GM13976 (cell line): ENCODE measurements at places on chromosomes 12 and 14.

GRCh38 chr14:29191092-29191491 is 424.5 kb downstream of the FOXG1 start:
- no peak for DNase-seq

GRCh38 chr12:11884116-11884515 is 186.6 kb upstream of the BCL2L14 start:
- DNase-seq: no peak

GRCh38 chr14:63759456-63759855 is 31.6 kb upstream of the SGPP1 start:
- peak; percentile 48 for DNase-seq

GRCh38 chr14:67541448-67542387 is 8.6 kb downstream of the PLEKHH1 start:
- no peak for DNase-seq

DNA sequence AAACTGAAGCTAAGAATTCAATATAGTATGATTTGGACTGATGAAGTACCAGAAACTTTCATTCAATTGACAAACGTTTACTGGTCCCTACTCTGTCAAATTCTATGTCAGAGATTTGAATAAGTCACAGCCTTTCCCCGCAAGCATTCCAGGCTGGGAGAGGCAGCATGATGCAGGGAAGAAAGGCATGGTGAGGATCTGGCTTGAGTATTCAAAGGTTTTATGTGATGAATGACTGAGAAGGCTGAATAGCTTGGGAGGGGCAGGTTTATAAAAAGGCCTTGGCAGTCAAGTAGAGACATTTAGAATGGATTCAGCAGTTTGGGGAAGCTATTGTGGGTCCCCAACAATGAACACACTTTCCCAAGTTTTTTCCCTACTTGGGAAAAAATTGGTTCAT is 431.8 kb downstream of the DPF3 start:
- no peak for DNase-seq

- no peak for DNase-seq
Observed at GRCh38 chr14:50007123-50007903, 109.1 kb downstream of the VCPKMT start.

GRCh38 chr14:53779301-53779700 is 177.3 kb downstream of the BMP4 start:
- DNase-seq: no peak

- no peak for DNase-seq
Observed at GRCh38 chr12:1994429-1995143, 9.7 kb downstream of the DCP1B start.

DNA sequence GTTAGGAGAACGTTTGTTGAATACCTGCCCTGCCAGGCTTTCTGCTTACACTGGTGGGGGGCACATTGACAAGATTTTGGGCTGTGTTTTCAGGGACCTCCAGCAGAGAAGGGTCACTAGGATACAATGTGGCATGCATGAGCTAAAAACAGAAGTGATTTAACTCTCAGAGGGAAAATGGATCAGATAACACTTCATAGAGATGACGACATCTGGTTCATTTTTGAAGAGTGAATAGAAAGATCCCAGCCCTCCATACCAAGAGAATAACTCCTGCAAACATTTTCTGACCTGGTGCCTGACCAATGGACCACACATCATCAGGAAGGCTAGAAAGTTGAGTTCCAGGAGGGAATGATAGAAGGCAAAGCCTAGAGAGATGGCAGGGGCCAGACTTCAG is 33.7 kb downstream of the CKB start:
- no peak for DNase-seq

GRCh38 chr12:54239620-54240019 is 40.3 kb downstream of the CBX5 start:
- no peak for DNase-seq

- no peak for DNase-seq
Observed at GRCh38 chr12:44716711-44717110, 159.4 kb downstream of the NELL2 start.

- no peak for DNase-seq
Observed at GRCh38 chr12:45966486-45966885, 23.9 kb downstream of the SCAF11 start.

- no peak for DNase-seq
Observed at GRCh38 chr14:23162800-23163199, 20.7 kb downstream of the SLC7A8 start.

DNA sequence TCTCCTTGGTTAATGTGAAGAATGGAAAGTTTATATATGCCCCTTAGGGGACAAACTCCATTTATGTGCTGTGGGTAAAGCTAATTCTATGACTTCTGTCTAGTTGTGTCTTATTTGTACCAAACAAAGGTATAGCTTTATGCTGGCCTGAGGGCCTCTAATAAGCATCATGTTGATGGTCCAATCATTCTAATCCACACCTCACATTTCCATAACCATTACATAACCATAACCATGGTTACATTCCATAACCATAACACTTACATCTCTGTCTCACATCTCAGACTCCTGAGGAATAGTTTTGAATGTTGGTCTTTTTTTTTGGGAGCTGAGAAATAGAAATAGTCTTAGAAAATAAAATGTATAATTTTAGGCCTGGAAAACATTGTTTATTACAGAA is 1097.1 kb downstream of the FLRT2 start:
- no peak for DNase-seq

DNA sequence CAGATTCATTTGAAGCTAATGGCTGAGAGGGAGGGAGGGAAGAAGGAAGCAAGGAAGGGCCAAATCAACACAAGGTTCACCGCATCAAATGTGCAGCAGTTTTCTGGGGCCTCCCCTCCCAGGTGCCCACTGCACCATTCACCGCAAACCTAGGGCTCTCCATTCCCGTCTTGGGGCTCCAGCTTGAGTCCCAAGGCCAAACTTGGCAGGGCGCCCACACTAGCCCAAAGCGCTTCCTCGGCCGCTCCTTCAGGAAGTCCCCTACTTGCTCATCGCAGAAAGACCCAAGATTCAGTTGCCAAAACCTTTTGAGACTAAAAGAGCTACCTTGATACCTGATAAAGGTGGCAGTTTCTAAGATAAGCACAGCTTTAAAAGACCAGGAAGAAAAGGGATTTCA is 140.5 kb upstream of the FKBP4 start:
- no peak for DNase-seq

- DNase-seq: peak; percentile 88
Observed at GRCh38 chr14:20970983-20971704, 15.9 kb downstream of the RNASE2 start.

GRCh38 chr12:107126796-107127481 is 33.6 kb upstream of the CRY1 start:
- no peak for DNase-seq

DNA sequence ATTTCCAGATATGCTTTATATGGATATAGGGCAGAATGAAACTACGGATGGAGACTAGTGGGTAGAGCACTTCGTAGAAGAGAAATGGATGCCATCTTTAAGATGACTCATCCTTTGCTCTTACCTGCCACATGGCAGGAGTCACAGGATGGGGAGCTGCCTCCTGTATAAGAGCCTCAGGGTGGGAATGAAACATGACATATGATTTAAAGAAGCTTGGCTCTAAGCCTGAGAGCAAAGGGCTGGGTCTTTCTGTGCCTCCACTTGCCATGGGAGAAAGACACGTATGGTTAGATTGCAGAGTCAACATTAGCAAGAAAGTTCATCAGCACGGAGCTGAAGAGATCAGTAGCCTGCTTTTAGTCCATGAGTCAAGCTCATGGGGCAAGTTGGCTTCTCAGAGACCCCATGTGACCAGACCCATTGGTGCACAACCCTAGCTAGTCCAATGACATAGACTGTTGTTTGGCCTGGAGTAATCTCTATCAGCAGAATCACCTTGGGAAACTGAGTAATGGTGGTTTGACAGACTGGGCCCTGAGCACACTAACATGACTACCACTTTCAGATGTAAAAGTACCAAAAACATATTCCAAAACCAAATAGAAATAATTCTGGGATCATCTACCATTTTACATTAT is 38.1 kb upstream of the IL22 start:
- no peak for DNase-seq

- no peak for DNase-seq
Observed at GRCh38 chr14:68124050-68124449, 304.5 kb downstream of the RAD51B start.

GRCh38 chr12:6959058-6959804 is 8.1 kb downstream of the PTPN6 start:
- DNase-seq: peak; percentile 79

GRCh38 chr14:32352631-32353030 is 23.5 kb downstream of the AKAP6 start:
- no peak for DNase-seq

GRCh38 chr12:45914090-45914489 is 76.3 kb downstream of the SCAF11 start:
- peak; percentile 33 for DNase-seq

DNA sequence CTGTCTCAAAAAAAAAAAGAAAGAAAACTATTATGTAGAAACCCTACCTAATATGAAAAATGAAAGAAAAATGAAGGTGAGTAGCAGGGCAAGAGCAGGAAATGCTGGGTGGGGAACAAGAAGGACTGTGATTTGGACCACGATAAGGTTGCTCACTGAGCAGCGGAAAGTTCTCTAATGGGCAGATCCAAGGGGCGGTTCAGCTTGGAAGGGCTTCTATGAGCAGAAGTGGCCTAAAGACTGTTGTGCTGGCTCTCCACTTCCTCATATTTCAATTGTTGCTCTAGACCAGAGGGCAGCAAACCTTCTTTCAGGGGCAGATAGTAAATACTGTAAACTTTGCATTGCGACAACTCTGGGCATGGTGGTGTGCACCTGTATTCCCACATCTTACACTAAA is 16.3 kb upstream of the NFYB start:
- no peak for DNase-seq

GRCh38 chr12:51889216-51890132 is 1.6 kb downstream of the ANKRD33 start:
- DNase-seq: peak; percentile 27

DNA sequence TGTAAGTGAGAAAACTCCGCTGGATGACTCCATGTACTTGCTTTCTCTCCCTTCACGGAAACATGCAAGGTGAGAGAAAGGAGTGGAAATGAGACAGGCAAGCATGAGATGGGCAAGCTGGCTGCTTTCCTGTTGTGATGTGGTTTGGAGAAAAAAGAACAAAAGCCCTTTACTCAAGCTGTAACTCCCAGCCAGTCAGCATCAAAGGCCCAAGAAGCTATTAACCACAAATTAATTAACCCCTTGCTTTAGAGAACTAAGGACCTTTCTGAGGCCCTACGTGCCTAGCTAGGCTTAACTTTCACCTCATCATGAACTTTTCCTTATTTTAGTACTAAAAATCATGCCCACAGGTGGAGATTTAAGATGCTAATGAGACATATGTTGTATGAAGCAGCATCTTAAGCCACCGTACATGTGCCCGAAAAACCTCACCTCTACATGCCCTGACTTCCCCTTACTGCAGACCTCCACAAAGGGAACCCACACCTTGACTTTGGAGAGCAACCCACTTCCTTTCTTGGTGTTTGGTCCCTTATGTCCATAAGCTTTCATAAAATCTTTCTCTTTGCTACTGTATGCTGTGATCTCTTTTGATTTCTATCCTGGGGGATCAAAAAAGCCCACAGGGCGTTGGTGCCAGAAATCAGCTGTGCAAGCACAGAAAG is 87.0 kb downstream of the GALNT8 start:
- DNase-seq: no peak

GRCh38 chr12:124650912-124651311 is 83.5 kb upstream of the NCOR2 start:
- DNase-seq: no peak

GRCh38 chr14:37600880-37601741 is 5.7 kb downstream of the TTC6 start:
- DNase-seq: no peak

DNA sequence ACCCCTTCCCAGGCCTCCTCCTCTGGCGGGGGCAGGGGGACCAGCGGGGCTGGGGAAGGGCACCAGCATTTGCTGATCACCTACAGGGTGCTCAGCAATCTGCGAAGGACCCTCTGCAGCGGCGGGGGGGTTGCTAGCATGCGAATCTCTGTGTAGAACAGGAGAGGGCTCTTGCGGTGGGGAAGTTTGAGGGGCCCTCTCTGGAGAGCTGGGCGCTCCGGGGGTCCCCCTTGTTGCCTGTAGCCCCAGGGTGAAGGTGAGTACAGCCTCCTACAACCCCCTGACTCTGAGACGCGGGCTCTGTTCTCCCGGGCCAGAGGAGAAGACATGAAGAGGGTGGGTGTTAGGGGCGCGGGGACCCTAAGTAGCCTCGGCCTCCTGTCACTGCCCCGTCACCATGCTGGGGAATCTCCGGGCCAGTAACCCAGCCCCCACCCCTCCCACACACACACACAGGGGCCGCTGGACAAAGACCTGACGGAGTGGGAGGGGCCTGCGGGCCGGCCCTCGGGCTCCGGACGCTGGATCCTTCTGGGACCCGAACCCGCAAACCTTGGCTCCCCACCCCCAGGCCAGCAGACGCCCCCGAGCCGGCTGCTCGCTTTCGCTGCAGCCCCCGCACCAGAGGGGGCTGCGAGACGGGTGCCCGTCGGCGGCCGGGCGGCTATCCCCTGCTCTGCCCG is 734 bp downstream of the FIGNL2 start:
- DNase-seq: no peak

DNA sequence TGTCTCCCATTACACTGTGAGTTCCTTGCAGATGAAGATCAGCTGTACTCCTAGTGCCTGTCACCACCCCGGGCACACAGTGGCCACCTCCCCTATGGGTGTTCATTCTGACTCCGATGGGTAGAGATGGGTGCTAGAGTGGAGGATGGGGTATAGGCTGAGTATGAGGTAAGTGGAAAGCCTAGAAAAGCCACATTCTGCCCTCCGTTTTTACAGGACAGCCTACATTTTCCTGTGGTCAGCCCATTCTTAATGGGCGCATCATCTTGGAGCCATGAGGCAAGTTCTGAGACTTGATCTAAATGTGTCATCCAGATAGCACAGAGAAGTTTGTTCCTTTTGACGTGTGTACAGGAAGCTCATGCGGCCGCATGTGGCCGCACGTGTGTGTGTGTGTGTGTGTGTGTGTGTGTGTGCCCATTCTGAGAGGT is 166.7 kb upstream of the HIF1A start:
- DNase-seq: no peak

- DNase-seq: no peak
Observed at GRCh38 chr12:92378682-92379479, 233.2 kb upstream of the BTG1 start.

GRCh38 chr12:4960547-4960946 is 50.8 kb downstream of the KCNA1 start:
- DNase-seq: no peak

- DNase-seq: no peak
Observed at GRCh38 chr12:63811334-63811733, 31.6 kb downstream of the RXYLT1 start.

GRCh38 chr12:3122841-3123678 is 45.9 kb downstream of the TSPAN9 start:
- no peak for DNase-seq

GRCh38 chr14:77026166-77026929 is 2.2 kb downstream of the IRF2BPL start:
- no peak for DNase-seq
